Right renal pelvis (tissue), 4 donors: ENCODE measurements at places on chromosomes 7 and 10. TPM values are rescaled to one million over a fixed set of nuclear protein-coding genes. Genes with fewer than 3 reads are reported as not detected.

GDF10 gene
- 1.7 TPM for polyA plus RNA-seq

CPED1 gene
- 44.1 TPM for polyA plus RNA-seq

C10orf53 gene
- not detected for polyA plus RNA-seq

CYP3A5 gene
- polyA plus RNA-seq, result 1.2 TPM

PLEKHS1 gene
- 0.04 TPM for polyA plus RNA-seq

PRSS2 gene
- not detected for polyA plus RNA-seq

FAM3C gene
- 141 TPM for polyA plus RNA-seq

DNA sequence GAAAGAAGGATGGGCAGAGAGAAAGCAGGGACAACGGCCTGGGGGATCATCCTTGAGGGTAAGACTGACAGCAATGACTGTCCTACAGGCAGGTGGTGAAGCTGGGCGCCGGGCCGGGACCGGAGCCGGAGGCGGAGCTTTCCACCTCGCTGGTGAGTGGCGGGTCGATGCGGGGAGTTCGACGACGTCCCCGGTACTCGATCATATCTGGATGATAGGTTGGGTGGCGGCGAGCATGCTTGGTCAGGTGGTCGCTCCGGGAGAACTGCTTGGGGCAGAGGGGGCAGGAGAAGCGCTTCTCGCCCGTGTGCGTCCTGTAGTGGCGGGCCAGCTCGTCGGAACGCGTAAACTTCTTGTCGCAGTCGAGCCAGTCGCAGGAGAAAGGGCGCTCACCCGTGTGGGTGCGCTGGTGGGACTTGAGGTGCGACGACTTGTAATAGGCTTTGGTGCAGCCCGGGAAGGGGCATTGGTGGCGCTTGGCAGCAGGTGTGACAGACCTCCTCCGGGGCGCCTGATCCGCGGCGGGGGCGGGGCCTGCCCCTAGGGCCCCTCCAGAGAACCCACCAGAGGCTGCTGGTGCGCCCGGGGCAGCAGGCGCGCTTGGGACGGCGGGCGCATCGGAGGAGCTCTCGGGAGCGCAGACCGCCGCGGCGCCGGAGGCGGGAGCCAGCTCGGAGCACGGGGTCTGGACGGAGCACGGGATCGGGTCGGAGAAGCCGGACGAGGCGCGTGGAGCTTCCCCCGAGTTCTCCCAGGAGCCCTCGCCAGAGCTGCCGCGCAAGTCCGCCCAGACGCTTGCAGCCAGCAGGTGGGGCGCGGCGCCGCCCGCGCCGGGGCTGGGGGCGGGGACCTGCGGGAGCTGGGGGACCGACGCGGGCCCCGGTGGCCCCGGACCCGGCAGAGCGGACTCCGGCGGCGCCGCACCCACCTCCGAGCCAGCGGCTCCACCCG is 752 bp downstream of the KLF14 start:
- DNase-seq, result no peak

DNA sequence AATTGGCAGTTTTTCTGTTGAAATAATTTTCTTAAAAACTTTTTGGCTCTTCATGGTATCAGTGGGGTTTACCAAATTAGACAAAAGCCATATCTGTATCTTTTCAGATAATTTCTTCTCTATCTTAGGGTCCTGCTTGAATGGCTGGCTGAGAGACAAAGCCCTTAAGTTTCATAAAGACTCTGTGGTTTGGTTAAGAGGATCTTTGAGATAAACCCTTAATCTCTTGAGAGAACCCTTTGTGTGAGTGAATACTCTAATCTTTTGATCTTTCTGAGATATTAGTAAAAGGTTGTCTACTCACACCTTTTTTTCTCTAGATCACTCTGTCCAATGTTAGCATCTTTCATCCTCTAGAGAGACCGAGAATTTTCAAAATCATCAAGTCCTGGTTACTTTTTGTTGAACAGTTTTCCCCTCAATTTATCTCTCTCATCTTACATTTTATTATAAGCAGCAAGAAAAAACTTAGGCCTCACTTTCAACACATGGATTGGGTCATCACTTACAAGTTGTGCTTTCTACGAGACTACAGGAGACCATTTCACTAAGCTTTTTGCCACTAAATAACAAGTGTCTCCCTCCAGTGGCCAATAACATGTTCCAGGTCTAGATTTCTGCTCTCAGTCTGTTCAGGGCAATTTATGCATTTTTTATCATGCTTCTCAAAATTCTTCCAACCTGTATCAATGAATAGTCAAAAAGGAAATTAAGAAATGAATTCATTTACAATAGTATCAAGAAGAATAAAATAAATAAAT is 28.4 kb downstream of the DNAJC9 start:
- no peak for DNase-seq

DNA sequence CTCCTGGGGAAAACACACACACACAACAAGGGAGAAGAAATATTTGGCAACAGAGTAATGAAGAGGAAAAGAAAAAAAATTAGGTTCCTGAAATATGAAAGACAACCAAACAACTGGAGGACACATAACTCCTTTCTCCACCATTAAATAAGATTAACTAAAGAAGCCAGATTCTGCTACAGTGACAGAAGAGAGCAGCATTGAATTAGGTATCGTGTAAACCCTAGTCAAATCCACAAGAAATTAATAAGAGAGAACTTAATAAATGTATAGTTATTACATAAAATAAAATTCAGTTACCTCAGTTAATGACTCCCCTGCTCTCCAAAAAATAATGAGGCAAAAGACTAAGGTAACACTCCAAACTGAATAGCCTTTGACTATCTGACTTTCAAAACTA is 306.7 kb downstream of the CRPPA start:
- DNase-seq, result no peak

DNA sequence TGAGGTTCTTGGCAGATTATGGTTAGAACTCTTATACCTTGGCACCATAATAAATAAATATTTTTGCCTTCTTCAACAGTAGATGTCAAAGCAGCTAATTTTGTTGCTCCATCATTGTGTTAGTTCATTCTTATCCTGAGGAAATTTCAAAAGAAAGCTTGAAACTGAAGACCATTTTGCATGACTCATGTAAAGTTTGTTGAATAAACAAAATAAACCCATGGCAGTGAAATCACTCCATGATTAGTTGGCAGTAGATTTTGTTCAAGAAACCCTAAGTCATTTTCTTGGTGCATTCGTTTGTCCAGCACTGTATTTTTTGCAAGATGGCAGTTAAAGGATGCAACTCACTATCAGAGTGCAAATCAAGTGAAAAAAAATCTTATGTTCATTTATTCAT is 91.6 kb downstream of the HECW1 start:
- no peak for DNase-seq

GRCh38 chr10:101099901-101100300 is 31.2 kb upstream of the TLX1 start:
- no peak for DNase-seq

DNA sequence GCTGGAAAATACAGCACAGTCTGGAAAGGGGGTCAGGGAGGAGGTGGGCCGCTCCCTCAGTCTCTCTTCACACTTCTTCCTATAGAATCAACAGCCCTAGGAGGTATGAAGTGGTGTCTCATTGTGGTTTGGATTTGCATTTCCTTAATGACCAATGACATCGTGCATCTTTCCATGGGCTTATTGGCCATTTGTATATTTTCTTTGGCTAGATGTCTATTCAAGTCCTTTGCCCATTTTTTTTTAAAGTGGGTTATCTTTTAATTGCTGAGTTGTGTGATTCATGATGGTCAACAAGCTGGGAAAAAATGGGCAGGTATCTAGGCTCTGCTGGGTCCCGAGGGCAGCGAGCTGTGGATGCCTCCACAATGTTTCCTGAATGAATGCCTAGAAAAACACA is 29.1 kb downstream of the TMEM130 start:
- DNase-seq, result no peak

GRCh38 chr10:6144406-6145165 is 55.8 kb downstream of the RBM17 start:
- DNase-seq, result no peak

- DNase-seq, result no peak
Observed at GRCh38 chr10:106424981-106425380, 739.5 kb downstream of the SORCS1 start.

- DNase-seq, result no peak
Observed at GRCh38 chr10:100155936-100156335, 29.9 kb downstream of the ERLIN1 start.

GRCh38 chr10:110525349-110526260 is 27.9 kb downstream of the DUSP5 start:
- no peak for DNase-seq

DNA sequence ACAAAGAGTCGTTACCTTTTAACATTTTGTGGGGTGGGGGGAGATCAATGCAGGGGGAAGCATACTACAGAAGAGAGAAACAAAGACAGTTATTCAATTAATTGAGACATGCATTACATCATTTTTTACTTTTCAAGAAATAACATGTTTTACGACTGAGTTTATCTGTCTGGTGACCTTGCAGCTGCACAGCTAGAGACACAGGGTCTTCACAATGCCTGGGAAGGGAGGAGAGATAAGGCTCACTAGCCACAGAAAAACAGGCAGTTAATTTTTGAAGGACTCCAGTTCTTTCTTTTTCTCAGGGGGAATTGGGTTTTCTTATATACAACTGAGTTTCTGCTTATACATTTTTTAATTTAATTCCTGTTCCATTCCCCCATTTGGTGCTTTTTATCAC is 30.1 kb downstream of the ZPBP start:
- DNase-seq, result no peak

GRCh38 chr7:69739931-69740431 is 141.7 kb downstream of the AUTS2 start:
- DNase-seq, result no peak

DNA sequence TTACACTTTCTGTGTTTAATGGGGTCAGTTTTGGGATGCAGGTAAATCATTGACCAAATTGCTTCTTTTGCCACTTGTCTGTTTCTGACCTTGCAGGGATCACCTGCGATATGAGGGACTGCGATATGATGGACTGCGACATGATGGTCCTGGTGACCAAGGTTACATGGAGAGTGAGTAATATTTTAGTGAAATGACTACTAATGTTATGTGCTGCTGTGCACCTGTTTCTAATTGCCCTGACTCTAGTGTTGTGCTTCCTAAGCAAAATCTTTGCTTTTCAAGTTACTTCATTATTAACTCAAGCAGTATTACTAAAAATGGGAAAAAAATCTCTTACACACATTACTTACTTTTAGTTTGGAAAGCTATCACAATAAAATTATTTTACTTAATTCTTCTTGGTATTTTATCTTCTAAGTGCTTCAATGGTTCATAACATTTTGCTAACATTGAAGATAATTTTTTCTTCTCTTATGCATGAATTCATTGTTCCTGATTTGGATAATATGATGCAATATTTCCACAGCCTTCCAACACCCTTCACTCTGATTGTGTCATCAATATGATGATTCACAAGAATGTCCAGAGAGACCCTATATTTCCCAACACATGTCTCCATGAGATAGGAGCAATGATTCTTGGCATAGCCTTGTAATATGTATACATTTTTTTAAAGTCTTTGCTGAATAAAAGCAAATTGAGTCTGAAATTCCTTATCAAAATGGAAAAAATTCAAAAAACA is 306.2 kb upstream of the AKR1E2 start:
- DNase-seq, result no peak

DNA sequence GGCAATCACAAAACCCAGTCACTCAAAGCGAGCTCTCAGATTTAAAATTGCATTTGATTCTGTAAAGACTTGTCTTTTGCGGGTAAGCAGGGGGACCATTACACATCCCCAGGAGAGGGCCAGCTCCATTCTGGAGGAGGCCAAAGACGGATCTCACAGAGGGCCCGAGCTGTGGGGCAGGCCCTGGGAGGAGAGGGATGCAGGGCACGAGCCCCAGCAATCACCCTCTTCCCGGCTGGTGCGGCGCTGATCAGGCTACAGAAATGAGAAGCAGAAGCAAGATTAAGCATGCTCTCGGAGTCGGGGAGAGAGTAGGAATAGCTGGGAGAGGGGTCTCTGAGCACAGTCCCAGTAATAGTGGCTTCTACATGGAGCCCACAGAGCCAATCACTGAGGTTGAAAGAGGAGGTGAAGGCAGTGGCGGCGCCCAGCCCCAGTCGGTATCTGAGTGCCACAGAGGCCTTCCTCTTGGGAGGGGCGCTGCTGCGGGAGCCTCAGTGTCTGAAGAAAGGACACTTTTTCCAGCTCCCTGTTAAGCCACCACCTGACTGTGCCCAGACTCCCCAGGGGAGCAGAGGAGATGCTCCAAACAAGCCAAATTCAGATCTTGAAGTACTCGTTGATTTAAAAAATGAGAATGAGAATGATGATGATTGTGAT is 7.1 kb downstream of the CXCL12 start:
- DNase-seq, result no peak

GRCh38 chr10:112045938-112046337 is 137.6 kb downstream of the GPAM start:
- DNase-seq, result no peak

GRCh38 chr7:148921189-148921588 is 37.1 kb upstream of the EZH2 start:
- no peak for DNase-seq

- no peak for DNase-seq
Observed at GRCh38 chr10:6217611-6218010, 14.9 kb downstream of the PFKFB3 start.

DNA sequence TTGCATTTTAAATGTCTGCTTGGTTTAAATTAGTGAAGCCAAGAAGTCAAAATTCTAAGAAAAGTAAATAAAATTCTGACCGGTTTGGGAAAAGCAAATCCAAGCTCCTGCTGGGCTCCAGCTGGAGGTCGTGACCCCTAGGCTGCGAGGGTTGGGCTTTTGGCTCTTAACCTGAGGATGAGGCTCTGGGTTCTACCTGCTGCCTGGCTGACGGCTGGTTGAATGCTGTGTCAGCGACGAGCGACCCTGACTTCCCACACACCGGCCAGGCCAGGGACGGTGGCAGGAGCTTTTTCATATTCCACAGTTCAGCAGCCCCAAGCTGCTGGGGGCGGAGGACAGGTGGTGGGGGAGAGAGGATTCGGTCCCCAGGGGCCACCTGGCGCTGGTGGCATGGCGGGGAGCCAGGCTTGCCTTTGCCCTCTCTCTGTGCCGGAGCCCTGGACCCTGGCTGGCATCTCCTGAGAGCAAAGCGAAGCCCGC is 843 bp upstream of the PLPP4 start:
- no peak for DNase-seq

DNA sequence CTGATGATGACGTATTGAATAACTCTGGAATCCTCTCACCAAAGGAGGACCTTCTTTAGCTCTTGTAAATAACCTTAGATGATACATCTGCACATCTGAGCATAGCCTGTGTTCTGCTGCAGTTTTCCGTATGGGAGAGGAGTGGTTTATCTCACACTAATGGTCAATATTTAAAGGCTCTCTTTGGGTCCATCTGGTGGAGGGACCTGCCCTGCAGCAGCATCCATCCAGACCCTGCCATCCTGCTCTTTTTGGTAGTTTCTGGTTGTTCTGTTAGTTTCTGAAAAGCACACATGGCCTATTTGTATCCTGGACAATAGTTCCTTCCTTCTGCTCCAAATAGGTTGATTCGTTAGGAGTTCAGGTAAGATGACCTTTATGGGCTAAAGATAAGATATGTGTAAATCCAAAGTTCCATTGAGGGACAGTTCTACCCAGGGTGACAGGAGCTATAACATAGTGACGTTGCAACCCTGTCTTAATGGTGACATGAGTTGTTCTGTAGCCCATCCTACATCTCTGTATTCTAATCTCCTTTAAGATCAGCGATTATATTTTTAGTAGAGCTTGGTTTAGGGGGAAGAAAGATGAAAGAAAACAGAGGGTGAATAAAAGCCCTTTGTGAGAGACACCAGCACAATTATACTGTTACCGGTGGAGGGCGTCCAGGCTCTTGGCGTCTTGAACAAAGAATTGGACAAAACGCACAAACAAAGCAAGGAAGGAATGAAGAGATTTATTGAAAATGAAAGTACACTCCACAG is 60.0 kb upstream of the KLF14 start:
- DNase-seq, result no peak

GRCh38 chr7:85184599-85185423 is 2.0 kb downstream of the SEMA3D start:
- no peak for DNase-seq

GRCh38 chr10:101571271-101571925 is 16.7 kb downstream of the POLL start:
- DNase-seq, result no peak
